ENCODE measurements at places on chromosomes 1 and 21. TPM values are rescaled to one million over a fixed set of nuclear protein-coding genes. Genes with fewer than 3 reads are reported as not detected.

- DNase-seq = no peak
Measured at GRCh38 chr1:83896299-83896698, 102.6 kb downstream of the TTLL7 start.

DNA sequence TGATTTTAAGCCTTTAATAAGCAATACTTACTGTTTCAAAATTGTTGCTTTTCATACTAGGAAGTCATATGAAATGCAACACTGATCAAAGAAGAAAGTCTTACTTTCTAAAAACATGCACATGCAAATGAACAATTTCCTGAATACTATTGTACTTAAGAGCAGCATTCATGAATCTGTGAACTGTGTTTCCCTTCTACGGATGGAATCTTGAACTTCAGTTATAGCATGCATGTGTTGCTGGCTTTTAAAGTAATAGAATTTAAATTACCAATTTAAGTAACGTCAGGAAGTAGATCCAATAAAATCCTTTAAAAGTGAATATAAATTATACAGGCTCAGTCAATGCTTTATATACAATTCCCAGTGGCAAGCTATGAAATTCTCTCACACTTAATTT, 348.9 kb downstream of the KCNT2 start:
- no peak for DNase-seq

GRCh38 chr1:212743901-212744475, 44.3 kb upstream of the BATF3 start:
- DNase-seq = no peak

RIMKLA gene
- total RNA-seq = not detected

TRIM45 gene
- total RNA-seq = 0.76 TPM

CRP gene
- total RNA-seq = not detected

All from GM23248 (cell line).